ENCODE measurements at places on chromosomes 1 and 21.

- H3K27me3 ChIP-seq: peaks cover 7% of the 10 kb centered on the region
- no peak for DNase-seq
- H3K27ac ChIP-seq: no peak overlapping the region
- H3K4me1 ChIP-seq: peaks cover 3% of the 10 kb centered on the region
Observed at GRCh38 chr1:110151175-110151669, 928 bp downstream of the SLC6A17 start.

DNA sequence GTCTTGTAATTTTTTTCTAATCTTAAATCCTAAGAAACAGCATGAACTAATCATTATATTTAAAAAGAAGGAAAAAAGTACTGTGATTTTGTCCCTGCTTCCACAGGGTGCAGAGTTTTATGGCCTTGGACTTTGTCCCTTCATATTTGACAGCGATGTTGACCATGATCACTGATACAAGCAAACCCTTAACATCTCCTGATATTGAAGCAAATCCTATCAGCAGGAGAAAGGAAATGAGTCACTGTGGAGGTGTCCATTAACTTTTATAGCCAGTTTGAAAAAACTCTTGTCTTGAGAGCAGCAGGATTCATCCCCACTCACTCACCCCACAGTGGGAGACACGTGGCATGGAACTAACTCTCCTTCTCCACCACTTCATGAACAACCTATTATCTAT lies 5.1 kb upstream of the REG4 start:
- H3K36me3 ChIP-seq: no peaks in the 10 kb centered on the region
- H3K4me1 ChIP-seq: no peaks in the 10 kb centered on the region
- H3K27ac ChIP-seq: no peak overlapping the region

DNA sequence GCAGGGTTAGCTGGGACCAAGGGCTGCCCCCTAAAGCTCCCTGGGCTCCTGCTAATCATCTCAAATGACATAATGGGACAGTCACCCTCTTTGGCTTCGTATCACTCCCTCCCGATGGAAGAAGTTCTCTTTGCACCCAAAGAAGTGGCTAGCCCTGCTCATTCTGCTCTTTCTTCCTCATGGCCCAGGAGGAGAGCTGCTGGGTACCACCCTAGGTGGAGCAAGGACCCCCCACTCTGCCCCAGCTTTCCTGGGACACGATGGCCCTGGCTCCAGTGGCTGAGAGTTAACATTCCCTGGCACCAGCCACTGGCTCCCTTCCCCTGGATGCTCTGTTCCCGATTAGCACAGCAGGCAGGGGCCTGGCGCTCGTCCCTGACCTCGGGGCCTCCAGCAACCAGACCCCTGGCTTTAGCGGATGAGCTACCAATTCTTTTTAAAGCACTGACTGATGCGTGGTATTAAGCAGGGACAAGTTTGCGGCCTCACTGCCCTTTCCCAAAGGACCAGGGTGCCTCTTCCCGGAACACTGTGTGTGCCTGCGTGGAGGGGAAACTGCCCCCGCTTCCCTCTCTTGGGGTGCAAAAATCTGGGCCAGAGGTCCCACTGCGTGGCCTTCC lies 1.2 kb downstream of the MYOM3 start:
- H3K4me1 ChIP-seq: peaks cover 21% of the 10 kb centered on the region
- peak overlapping the region; percentile 89 for H3K27ac ChIP-seq
- no peak overlapping the region for H3K4me3 ChIP-seq

DNA sequence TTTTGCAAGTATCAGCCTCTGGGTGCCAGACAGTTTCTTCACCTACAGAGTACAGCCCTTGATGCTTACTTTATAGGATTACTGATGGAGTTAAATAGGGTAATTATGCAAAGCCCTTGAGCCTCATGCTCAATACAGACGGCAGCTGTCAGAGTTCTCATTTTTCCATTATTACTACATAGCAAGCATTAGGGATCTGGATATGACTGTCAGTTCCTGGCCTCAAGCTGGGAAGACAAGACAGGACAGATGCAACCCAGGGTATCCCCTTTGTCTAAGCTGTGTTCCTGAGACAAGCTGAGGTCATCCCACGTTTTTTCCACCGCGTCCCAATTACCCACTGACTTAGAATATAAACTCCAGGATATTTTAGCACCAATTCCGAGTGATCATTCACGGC lies 94.4 kb downstream of the SLC35F3 start:
- no peaks in the 10 kb centered on the region for H3K4me1 ChIP-seq
- no peak for DNase-seq
- H3K36me3 ChIP-seq: no peaks in the 10 kb centered on the region

GRCh38 chr1:20704390-20705202 lies 13.2 kb downstream of the KIF17 start:
- H3K27me3 ChIP-seq: no peaks in the 10 kb centered on the region
- no peak overlapping the region for H3K4me3 ChIP-seq
- H3K4me1 ChIP-seq: no peaks in the 10 kb centered on the region

DNA sequence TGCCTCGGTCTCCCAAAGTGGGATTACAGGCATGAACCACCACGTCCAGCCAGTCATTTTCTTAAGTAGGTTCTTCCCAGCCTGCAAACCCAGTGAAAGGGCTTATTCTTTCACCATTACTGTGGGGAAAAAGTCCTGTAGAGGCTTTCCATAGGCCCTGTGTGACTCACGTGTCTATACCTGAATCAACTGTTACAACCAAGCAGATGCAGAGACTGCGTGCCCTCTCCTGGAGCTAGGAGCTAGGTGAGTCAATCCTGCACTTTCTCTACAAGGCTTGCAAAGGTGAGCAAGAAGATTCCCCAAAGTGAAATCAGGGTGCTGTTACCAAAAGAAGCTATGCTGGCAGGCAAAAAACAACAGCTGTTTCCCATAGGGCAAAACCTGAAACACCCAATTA lies 13.8 kb upstream of the MPZL1 start:
- H3K27ac ChIP-seq: no peak overlapping the region
- no peak for DNase-seq
- no peaks in the 10 kb centered on the region for H3K27me3 ChIP-seq
- H3K4me3 ChIP-seq: no peak overlapping the region
- peaks cover 5% of the 10 kb centered on the region for H3K4me1 ChIP-seq

- H3K27ac ChIP-seq: no peak overlapping the region
- H3K36me3 ChIP-seq: no peaks in the 10 kb centered on the region
- no peaks in the 10 kb centered on the region for H3K4me1 ChIP-seq
- DNase-seq: no peak
Observed at GRCh38 chr1:55287723-55288122, 72.6 kb upstream of the USP24 start.

DNA sequence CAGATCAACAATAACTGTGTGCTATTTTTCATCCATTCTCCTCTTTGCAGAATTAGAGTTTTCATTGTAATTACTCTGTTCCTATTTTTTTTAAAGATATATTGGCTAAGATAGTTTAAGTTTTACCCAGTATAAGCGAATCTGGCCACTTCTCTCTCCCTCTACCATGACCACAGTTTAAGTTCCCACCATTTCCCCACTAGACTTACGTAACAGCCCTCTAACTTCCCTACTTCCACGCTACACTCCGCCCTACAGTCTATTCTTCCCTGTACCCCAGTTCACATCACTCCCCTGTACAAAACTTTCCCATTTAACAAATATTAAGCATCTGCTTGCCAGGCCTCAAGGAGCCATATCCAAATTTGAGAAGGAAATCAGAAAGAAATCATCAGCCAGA lies 16.5 kb downstream of the CTSK start:
- H3K36me3 ChIP-seq: peaks cover 1% of the 10 kb centered on the region
- DNase-seq: no peak
- no peaks in the 10 kb centered on the region for H3K4me1 ChIP-seq
- H3K4me3 ChIP-seq: no peak overlapping the region
- no peak overlapping the region for H3K27ac ChIP-seq
- no peaks in the 10 kb centered on the region for H3K27me3 ChIP-seq

GRCh38 chr1:115463347-115463746 lies 125.3 kb upstream of the NGF start:
- H3K36me3 ChIP-seq: no peaks in the 10 kb centered on the region
- no peaks in the 10 kb centered on the region for H3K4me1 ChIP-seq
- H3K27me3 ChIP-seq: no peaks in the 10 kb centered on the region
- H3K4me3 ChIP-seq: no peak overlapping the region
- H3K27ac ChIP-seq: no peak overlapping the region

- H3K36me3 ChIP-seq: no peaks in the 10 kb centered on the region
- H3K4me3 ChIP-seq: no peak overlapping the region
- no peak overlapping the region for H3K27ac ChIP-seq
- H3K27me3 ChIP-seq: no peaks in the 10 kb centered on the region
Observed at GRCh38 chr21:38916214-38916964, 110.7 kb downstream of the ETS2 start.

GRCh38 chr1:154327466-154328317 lies 2.4 kb downstream of the ATP8B2 start:
- peaks cover 20% of the 10 kb centered on the region for H3K36me3 ChIP-seq
- peak overlapping the region; percentile 95 for H3K27ac ChIP-seq
- no peak for DNase-seq
- H3K4me3 ChIP-seq: peak overlapping the region; percentile 73
- peaks cover 12% of the 10 kb centered on the region for H3K4me1 ChIP-seq

DNA sequence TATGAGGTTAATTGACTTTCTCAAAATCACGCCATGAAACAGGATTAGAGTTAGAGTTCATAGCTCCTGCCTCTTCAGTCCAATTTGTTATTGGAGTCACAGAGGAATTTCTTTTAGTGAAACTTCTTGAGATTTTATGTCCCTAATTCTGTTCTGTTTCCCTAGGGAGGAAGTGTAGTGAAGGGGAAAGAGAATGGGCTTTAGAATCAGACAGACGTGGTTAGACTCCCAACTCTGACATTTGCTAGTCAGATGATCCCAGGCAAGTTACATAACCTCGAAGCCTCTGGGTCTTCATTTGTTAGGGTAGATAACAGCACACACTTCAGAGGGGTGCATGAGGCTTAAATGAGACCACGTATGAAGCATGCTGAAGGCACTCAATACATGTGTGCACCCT lies 83.9 kb downstream of the ASTN1 start:
- DNase-seq: no peak
- no peaks in the 10 kb centered on the region for H3K36me3 ChIP-seq
- no peak overlapping the region for H3K27ac ChIP-seq
- H3K4me3 ChIP-seq: no peak overlapping the region
- no peaks in the 10 kb centered on the region for H3K27me3 ChIP-seq

GRCh38 chr1:152768847-152769533 lies 6.0 kb upstream of the LCE1F start:
- DNase-seq: no peak
- no peak overlapping the region for H3K27ac ChIP-seq
- H3K36me3 ChIP-seq: no peaks in the 10 kb centered on the region
- no peaks in the 10 kb centered on the region for H3K4me1 ChIP-seq

GRCh38 chr1:198135366-198135765 lies 21.4 kb upstream of the NEK7 start:
- no peak overlapping the region for H3K4me3 ChIP-seq
- no peaks in the 10 kb centered on the region for H3K4me1 ChIP-seq
- H3K27me3 ChIP-seq: no peaks in the 10 kb centered on the region
- no peak overlapping the region for H3K27ac ChIP-seq

DNA sequence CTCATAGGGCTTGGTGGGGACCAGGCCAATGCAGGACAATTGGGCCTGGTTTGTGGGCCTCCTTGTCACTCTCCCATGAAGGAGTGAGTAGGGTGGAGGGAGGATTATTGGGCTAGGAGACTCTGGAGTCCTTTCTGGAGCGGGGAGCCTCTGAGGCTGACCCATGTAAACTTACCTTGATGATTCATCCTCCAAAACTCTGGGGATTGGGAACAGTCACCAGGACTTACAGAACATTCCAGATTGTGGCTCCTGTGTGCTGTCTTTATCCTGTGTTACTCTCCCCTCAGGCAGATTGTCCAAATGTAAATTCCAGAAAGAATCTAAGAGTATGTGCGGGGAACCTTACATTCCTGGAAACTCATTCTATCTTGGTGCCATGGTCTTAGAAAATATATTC lies 197.6 kb downstream of the CAMTA1 start:
- no peak overlapping the region for H3K4me3 ChIP-seq
- no peaks in the 10 kb centered on the region for H3K36me3 ChIP-seq
- no peaks in the 10 kb centered on the region for H3K27me3 ChIP-seq

DNA sequence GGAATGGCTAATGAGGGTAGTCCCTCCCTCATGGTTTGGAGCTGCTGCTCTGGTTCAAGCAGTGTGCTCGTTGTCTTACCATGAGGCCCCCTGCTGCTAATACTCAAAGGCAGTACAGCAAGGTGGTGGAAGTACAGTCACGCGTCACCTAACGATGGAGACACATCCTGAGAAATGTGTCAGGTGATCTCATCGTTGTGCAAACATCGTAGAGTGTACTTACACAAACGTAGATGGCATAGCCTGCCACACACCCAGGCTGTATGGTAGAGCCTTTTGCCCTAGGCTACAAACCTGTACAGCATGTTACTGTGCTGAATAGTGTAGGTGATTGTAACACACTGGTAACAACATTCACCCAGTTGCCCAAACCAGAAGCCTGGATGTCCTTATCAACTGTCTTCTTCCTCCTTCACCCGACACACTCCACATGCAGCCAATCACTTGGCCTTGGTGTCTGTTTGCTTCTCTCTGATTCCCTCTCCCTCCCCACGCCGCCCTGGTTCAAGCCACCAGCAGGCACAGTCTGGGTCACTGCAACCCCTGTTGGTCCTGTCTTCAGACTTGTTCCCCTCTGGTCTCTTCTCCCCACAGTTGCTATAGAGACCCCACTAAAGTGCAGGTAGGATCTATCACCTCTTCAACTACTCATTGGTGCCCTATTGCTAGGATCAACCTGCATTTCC lies 6.0 kb upstream of the KCNA2 start:
- DNase-seq: no peak
- H3K4me3 ChIP-seq: no peak overlapping the region
- H3K4me1 ChIP-seq: no peaks in the 10 kb centered on the region

DNA sequence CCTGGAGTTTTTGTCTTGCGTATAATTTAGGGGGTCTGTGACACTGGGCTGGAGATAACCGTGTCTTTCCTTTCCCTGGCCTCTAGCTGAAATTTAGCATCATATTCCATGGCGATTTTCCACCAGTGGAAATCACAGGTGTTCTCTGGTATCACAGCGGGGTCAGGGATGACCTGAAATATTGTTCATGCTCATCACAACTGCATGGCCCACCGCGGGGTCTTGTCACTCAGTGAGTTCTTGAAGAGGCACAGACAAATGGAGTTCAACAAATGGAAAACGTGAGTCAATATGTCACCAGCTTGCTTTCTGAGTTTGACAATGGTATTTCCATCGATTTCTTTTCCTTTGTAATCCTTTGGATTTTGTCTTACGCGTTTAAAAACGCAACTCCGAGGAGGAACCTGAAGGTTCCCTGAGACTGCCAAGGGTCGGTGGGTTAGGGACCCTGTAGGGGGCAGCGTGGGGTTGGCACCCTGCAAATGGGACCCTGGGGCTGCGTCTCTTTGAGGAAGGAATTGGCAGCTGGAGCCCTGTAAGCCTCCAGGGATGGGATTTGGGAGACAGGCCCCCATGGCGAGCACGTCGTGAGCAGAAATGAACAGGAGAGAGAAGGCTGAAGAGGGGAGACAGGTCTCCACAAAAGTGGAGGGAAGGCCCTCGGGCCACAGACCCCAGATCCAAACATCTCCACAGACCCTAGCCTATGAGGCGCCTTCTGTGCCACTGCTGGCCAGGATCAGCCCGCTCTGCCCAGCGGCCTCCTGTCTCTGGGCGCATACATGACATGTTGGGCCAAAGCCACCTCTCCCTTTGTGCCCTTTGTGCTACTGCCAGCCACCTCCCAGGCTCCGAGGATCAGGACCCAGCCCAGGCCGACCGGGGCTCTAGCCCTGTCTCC lies 32.1 kb upstream of the RUNX3 start:
- H3K4me3 ChIP-seq: no peak overlapping the region
- H3K36me3 ChIP-seq: no peaks in the 10 kb centered on the region
- no peak overlapping the region for H3K27ac ChIP-seq
- no peaks in the 10 kb centered on the region for H3K27me3 ChIP-seq
- no peak for DNase-seq
